ENCODE measurements at places on chromosomes 13 and 19. TPM values are rescaled to one million over a fixed set of nuclear protein-coding genes. Genes with fewer than 3 reads are reported as not detected.

The LHFPL6 gene
- total RNA-seq = 190 TPM

The VN1R4 gene
- total RNA-seq = not detected

The IFNL1 gene
- not detected for total RNA-seq

The SLC35E1 gene
- total RNA-seq = 24.1 TPM

- no peak for DNase-seq
These were observed 28.1 kb upstream of the KIR3DL3 start for GRCh38 chr19:54696117-54696548.

DNA sequence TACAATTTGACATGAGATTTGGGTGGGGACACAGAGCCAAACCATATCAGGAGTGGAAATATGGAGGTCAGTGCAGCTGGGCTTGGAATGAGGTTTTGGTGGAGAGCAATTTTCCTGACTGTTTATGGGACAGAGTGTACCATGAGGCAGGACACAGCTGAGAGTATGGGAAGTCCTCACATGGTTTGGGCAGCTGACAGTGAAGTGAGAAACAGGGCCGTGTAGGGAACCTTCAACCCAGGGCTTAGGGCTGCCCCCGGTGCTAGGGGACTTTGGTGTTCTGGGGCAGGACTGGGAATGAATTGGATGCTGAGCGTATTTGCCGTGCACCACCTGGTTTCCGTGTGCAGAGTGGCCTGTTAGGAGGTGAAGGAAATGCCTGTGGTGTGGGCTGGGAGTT is 6.1 kb downstream of the ZNF548 start:
- no peak for DNase-seq

DNA sequence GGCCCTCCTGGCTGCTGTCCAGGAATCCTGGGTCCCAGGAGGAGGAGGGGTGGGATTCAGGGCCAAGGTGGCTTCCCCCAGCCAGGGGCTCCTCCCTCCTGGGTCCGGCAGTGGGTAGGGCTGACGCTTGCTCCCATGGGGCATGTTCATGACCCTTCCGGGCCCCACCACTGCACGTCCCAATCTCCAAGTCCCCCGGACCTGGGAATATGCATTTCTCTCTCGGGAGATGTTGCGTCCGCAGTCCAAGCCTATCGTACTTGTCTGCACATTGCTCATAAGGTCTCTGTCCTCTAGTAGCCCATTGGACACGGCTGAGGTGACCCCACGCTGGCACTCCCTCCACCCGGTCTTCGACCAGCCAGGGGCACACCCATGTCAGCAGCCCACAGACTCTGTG is 192.3 kb downstream of the TEX29 start:
- DNase-seq = no peak

- DNase-seq = no peak
These were observed 575.1 kb downstream of the SLITRK5 start for GRCh38 chr13:88246239-88246638.
